ENCODE measurements at places on chromosomes 11 and 22.

DNA sequence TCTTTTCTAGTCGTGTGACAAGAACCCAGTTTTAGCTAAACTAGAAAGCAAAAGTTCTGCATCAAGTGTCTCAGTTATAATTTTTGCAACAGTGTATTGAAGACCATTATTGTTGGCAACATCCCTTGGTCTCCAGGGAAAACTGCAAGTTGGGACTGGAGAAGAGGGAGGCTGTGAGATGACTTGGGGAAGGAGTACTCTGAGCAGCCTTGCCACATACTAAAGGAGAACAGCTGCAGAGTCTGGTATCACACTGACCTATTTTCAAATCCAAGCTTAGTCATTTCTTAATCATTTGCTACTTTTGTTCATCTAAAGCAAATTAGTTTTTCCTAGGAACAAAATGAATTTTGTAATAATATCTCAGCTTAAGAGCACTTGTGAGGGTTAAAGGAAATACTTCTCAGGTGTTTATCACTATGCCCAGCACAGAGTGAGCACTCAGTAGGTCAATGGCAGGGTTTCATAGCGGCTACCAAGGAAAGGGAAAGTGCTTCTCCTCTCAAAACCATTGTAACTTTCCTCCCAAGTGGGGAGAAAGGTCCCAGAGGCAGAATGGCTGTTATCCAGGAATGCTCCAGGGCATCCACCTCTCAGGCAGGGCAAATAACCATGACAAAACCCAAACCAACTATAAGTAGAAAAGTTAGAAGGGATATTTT lies 247.1 kb downstream of the C11orf87 start:
- DNase-seq, result no peak

- DNase-seq, result no peak
These were observed 16.8 kb downstream of the KCNJ11 start for GRCh38 chr11:17371614-17372013.

DNA sequence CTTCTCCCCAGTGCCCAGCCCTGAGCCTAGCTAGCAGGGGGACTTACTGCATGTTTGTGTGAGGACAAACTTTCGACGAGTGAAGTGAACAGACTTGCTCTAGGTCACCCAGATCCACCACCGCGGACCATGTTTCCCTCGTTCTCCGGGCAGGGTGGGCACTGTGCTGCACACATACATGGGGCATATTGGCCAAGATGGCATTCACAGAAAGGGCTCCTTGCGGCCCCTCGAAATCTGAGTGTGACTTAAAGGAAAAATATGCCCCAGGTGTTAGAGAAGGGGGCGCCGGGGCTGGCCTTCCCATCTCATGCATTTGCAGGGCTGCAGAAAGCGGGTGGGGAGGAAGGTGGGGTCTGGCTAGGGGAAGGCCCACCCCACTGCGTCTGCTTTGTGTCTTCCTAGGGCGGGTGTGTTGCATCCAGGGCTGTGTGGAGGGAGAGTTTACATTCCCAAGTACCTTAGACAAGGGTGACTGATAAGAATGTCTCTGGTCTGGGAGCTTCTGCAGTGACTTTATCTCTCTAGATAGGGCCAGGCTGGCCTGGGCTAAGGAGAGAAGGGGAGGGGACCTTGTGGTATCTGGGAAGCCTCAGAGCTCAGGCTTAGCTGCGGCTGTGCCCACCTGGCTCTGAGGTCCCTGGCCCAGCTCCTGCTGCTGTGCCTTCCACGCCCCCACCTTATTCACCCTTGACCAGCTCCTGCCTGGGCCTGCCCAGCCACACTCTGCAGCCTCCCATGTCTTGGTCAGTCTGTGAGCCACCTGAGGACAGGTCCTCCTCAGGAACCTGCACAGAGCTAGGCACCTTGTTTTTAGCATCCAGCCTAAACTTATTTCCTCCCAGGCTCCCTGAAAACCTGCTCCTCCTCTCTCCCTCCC lies 45.8 kb downstream of the LRRC32 start:
- DNase-seq, result no peak

GRCh38 chr22:39087098-39087497 lies 9.9 kb upstream of the APOBEC3H start:
- no peak for DNase-seq

Measured in NT2/D1 (cell line).